Suppressor macrophage treated with lipopolysaccharide for 4 hours (primary cell): ENCODE measurements at places on chromosomes 11 and 22.

- no peak for DNase-seq
These were observed 18.2 kb upstream of the PSMA1 start for GRCh38 chr11:14538271-14538925.

GRCh38 chr22:23113847-23114720 is 27.7 kb downstream of the RSPH14 start:
- no peak for DNase-seq

DNA sequence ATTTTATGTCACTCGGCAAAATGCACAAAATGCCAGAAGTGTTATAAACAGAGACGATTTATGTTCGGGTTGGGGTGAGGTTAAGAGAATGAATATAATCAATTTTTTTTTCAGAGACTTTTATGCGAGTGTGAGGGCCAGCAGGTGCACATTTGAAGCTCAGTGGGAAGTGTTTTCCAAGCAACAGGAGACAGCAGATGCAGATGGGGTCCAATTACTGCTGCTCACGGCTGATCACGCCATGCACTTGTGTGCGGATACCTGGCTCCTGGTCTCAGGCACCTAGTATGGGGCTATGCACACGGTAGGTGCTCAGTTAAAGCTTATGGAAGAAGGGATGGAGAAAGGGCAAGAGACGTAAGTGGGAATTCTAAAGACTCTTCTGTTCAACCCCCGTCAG is 249.1 kb downstream of the MIAT start:
- DNase-seq = no peak

DNA sequence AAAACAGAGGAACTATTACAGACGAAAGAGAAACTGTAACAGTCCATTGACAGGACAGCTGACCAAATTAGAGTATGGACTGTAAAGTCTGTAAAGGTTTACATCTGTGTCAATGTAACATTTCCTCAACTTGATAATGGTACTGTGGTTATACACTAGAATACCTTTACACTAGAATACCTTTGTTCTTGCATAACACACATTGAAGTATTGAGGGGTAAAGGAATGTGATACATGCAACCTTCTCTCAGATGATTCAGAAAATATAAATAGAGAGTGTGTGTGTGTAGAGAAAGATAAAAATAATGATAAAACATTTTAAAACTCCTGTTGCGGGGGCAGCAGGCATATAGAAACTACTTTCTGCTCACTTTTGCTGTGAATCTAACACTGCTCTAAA is 5.6 kb upstream of the EEF1G start:
- DNase-seq = no peak

GRCh38 chr11:60740573-60740972 is 16.1 kb downstream of the MS4A18 start:
- no peak for DNase-seq

- DNase-seq = no peak
These were observed 17.0 kb downstream of the NEAT1 start for GRCh38 chr11:65439331-65440181.

- no peak for DNase-seq
These were observed 127.4 kb downstream of the SPON1 start for GRCh38 chr11:14089690-14090462.

GRCh38 chr11:43573233-43573632 is 107.3 kb upstream of the HSD17B12 start:
- DNase-seq = peak; percentile 29
